ACHN (cell line): ENCODE measurements at places on chromosomes 6 and 20.

GRCh38 chr6:104940893-104941728 lies 15.8 kb upstream of the LIN28B start:
- no peak for DNase-seq

DNA sequence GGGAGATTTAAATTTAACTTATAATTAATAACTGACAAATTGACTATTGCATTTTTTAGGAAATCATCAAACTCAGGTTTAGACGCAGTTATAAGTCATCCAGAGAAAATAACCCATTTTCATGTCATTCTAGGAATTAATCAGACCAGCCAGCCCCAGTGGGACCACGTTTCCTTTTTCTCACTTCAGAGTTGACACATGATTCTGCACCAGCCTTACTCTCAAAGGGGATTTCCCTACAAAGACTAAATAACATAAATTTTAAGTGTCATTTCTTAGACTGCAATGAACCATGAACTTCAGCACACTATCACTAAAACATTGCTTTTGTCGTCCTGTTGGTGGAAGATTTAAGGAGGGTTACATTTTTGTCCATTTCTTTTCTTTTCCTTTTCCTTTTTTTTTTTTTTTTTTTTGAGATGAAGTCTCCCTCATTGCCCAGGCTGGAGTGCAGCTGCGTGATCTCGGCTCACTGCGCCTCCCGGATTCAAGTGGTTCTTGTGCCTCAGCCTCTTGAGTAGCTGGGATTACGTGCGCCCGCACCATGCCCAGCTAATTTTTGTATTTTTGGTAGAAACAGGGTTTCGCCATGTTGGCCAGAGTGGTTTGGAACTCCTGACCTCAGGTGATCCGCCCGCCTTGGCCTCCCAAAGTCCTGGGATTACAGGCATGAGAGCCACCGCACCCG lies 3.6 kb downstream of the IPCEF1 start:
- no peak for DNase-seq

GRCh38 chr6:134585517-134585873 lies 267.6 kb upstream of the SGK1 start:
- DNase-seq, result no peak

DNA sequence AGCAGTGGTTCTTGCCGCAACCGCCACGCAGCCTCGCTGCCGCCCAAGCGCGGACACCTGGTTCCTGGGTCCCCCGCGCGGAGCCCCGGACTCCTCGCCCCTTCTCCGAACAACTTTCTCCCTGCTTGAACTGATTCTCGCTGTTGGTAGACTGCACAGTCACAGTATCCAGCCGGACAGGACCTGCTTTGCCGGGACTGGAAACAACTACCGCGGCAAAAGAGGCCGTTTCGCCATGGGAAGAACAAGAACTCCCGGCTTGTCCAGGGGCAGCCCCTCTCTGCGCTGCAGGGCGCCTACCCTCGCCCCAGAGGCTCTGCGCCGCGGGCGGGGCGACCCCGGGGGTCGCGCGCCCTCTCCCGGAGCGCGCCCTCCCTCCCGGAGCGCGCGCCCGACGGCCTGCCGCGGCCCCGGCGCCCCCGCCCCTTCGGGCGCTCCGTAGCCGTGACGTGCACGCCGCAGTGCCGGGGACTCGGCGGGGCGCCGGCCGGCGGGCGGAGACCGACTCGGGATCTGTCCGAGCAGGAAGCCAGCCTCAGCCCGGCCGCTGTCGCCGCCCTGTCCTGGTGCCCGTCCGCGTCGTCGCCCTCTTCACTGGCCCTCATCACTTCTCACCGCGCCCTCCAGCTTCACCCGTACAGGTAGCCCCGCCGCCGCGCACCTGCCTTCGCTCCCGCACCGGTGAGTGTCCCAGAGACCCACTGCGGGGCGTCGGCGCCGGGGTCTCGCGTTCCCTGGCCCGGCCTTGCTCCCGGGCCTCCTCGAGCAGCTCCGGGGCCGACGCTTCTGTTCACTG lies at the start of gene MYO6:
Gene MYO6, plus strand, starts transcription at position 497 of the 796 bp plus-strand sequence. CDS start 68,309 bp downstream, outside the sequence.
- DNase-seq, result peak; percentile 61

DNA sequence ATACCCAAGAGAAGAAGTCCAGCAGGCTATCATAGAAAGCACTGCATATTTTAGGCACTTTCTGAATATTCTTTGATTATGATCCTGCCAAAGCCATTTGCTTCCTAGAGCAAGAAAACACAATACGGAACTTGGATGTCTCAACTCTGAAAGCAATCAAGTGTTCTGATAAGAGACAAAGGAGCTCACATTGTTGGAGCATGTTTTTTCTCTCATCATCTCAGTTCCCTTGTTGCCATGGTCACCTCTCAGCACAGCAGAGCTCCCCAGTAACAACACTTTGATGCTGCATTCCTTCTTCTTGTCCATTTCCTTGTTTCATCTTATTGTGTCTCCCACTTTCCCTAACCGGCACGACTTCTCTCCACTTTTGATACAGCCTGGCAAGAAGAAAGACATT lies 168.7 kb upstream of the FUT9 start:
- no peak for DNase-seq

DNA sequence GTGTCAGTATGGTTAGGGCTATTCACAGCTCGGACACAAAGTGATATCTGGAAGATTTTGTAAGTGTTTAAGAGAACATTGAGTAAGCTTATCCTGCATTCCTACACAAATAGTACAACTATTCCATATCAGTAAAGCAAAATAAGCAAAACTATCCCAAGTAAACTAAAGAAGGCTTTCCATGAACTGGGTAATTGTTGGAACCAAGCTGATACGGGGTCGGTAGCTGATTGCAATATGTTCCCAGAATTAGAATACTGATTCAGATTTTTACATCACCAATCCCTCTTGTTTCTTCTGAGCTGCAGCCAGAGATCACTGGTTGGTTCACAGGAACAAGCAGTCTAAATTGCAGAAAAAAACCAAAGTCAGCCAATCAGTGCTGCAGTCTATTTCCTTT lies 54.1 kb downstream of the CDS2 start:
- DNase-seq, result no peak

DNA sequence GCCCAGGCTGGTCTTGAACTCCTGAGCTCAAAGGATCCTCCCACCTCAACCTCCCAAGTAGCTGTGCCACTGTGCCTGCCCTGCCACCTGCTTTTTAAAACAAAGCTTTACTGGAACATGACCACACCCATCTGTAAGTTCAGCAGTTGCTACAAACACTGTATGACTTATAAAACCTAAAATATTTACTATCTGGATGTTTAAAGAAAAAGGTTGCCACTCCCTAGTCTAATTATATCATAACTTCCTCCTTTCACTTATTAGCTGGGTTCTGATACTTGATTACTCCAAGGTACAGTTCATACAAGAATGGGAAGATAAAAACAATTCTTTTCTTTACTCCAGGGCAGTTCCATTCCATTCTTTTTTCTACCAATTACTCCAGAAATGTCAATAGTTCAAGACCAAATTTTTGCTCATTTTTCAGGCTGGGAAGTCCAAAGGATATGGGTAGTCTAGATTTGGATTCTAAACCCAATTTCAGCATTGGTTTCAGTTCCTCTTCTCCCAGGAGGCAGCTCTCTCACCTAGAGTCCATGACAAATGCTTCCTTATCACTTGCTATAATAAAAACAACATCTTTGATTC lies 63.1 kb downstream of the SEC63 start:
- DNase-seq, result no peak

- DNase-seq, result peak; percentile 83
Measured at GRCh38 chr6:16684896-16685554, 76.2 kb downstream of the ATXN1 start.

DNA sequence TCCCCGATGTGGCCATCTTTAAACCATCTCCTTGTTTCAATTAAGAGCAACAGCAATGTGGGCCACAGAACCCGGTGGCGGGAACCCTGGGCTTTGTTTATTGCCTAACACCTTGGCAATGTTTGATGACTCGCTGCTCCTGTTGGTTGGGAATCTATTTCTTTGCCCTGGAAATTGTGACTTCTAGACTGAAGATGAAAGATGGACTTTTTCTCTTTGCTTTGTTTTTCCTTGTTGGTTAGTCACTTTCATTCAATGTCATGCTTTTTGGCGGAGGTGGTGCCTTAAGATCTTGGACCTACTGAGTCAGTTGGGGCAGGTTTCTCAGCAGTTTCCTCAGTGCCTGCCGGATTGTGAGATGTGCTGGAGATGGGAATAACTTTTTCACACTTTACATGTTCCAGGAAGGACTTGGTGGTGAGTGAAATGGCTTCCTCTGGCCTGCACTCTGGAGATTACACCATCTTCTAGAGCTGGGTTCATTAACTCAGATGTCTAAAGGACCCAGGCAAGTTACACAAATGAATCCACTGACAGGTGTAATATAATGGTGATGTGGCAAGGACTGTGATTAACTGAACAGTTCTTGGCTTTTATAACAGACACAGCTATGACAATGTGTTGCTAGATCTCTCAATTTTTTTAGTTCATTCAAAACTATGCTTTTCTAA lies 56.3 kb downstream of the TSHZ2 start:
- no peak for DNase-seq

DNA sequence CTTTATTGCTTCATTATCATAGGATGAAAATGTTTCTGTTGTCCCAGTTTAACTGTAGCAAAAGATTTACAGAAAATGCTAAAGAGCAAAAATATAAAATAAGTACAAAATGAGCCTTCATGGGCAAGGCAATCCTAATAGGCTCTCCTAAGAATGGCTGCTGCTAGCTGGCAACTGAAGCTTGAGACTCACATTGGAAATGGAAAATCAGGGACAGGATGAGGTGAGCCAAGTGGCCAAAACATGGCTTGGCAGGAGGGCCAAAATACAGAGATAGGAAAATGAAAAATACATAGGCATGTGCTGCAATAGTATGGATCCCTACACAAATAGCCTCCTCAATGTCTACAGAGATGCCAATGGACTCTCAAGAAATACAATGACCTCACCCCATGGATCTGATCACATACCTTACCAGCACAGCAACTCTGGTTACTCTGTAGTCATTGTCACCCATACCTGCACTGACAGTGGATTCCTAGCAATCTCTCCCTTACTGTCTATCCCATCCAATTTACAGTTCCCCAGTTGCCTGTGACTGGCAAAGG lies 105.4 kb downstream of the DST start:
- DNase-seq, result no peak

- DNase-seq, result no peak
Measured at GRCh38 chr6:111870742-111871064, 2.5 kb downstream of the FYN start.

DNA sequence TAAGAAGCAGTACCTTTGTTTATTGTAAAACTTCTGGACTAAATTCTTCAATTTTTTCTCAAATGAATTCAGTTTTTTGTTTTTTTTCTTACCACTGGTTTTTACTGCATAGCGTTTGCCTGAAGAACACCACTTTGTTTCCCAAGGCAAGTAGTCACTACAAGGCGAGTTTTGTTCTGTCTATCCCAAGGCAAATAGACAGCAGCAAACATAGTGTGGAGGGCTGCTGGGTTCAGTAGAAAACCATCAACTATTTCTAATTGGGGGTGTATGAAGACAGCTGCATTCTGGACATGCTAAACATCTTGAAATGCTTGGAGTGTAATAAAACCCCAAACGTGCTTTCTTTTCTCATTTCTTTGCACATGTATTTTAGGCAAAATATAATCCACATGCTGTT lies 197.4 kb downstream of the ESR1 start:
- no peak for DNase-seq

- DNase-seq, result peak; percentile 39
Measured at GRCh38 chr6:159727717-159728445, 575 bp downstream of the WTAP start.

GRCh38 chr6:2876210-2877056 lies 26.7 kb downstream of the SERPINB9 start:
- DNase-seq, result peak; percentile 70

DNA sequence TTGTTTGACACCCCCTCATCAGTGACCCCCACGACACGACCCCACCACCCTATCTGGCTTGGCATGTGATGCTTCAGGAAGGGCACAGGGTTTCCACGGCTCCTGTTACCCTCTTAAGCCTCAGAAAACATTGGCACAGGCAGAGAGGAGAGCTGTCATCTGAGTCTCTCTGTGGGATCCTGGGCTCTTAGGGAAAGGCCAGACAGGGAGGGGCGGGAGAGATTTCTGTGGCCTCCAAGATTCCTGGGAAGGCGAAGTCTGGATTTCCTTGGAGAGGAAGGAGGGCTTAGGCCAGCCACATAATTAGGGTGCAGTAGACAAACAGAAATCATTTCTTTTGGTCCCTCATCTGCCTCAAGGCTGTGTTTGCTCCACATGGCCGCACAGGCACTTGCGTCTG lies 191.6 kb upstream of the SNX9 start:
- no peak for DNase-seq

GRCh38 chr6:37033819-37034795 lies 28.7 kb downstream of the FGD2 start:
- no peak for DNase-seq

GRCh38 chr6:138146544-138146943 lies 15.2 kb upstream of the ARFGEF3 start:
- no peak for DNase-seq

DNA sequence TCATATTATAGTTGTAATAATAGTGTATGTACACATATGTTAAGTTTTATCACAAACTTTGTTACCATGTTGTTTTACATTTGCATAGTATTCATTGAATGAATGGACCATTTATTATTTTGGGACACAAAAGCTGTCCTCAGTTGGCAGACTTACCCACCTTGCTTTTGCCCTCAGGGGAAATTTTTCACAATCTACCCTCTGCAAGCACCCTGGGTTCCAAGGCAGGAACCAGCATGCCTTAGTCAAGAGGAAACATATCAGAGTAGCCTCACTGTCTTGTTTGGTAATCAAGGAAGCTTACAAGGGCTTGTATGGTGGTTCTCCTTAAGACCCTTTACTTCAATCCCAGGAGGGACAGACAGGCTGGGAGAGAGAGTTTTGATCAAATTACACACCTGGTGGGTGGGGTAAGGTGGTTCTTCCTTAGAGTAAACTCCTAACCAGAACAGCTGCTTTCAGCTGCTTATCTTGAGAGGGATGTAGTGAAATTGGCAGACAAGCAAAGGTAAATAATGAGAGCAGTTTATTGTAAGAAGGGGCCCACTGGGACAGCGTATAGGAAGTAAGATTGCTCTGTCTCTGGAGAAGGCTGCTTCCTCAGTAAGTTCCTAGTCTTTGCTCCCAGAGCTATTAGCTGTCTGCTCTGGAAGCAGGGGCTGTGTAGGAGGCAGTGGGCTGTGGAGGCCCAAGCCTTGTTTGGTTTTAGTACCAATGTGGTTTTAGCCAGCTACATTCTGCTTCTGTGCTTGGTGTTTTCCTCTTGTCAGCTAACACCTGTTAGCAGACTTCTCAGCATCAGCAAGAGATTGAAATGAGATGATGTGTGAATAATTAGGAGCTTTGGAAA lies 31.1 kb downstream of the BRPF3 start:
- DNase-seq, result no peak

GRCh38 chr6:55578537-55579363 lies at the start of gene HMGCLL1:
Gene HMGCLL1, minus strand, starts transcription at chr6:55579192. Its CDS starts 137 bp downstream, at chr6:55579055.
- DNase-seq, result peak; percentile 76

DNA sequence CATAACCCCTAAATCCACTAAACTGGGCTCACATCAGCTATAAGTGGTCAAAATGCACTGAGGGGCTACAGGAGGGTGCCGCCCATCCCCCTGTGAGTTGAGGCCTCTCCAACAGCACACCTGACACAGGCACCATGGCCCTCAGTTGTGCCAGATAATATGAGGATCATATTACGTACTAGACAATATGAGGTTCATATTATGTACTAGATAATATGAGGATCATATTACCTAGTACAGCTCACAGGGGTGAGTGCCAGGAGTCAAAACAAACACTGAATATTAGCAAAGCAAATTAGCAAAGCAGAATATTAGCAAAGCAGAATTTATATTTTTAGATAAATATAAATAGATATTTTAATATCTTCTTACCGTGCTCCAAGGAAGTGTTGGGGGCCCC lies 35.3 kb downstream of the CD24 start:
- DNase-seq, result no peak
